ENCODE measurements at places on chromosomes 6 and 20. TPM values are rescaled to one million over a fixed set of nuclear protein-coding genes. Genes with fewer than 3 reads are reported as not detected.

GRCh38 chr6:36318690-36319435, 17.8 kb downstream of the BNIP5 start:
- H3K36me3 ChIP-seq, result no peaks in the 10 kb centered on the region
- no peaks in the 10 kb centered on the region for H3K27me3 ChIP-seq
- no peak overlapping the region for H3K27ac ChIP-seq
- H3K4me3 ChIP-seq, result no peak overlapping the region
- DNase-seq, result no peak
- no peaks in the 10 kb centered on the region for H3K4me1 ChIP-seq

DNA sequence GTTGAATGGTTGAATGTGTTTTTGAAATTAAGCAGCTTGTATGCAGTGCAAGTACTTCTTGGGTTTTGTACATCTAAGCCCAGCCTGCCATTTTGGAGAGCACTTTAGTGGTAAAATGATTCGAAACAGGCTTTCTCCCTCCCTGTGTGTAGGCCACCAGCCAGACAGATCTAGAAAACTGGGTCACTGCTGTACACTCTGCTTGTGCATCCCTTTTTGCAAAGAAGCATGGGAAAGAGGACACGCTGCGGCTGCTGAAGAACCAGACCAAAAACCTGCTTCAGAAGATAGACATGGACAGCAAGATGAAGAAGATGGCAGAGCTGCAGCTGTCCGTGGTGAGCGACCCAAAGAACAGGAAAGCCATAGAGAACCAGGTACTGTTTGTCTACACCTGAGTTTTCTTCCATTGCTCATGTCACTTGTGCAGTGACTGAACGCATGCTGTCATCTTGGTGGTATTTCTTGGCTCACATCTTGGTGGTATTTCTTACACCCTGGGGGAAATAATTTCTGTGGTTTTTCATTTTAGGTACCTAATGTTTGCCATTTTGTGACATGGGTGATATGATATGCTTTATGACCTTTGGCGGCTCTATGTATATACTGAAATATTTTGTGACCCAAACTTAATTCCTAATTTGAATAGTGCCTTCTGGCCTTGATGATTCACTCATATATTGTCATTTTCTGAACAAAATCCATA, 115.7 kb upstream of the CLDN20 start:
- H3K27me3 ChIP-seq, result no peaks in the 10 kb centered on the region
- peaks cover 18% of the 10 kb centered on the region for H3K4me1 ChIP-seq
- H3K4me3 ChIP-seq, result no peak overlapping the region
- no peak overlapping the region for H3K27ac ChIP-seq
- peaks cover 2% of the 10 kb centered on the region for H3K36me3 ChIP-seq

The PREX1 gene
- total RNA-seq, result 92.8 TPM

The HLA-DMB gene
- not detected for total RNA-seq

The RIPOR3 gene
- 2.6 TPM for total RNA-seq
